ENCODE measurements at places on chromosomes 12 and 14.
A peak's percentile ranks its signal among the peaks of the same experiment; 100 is the strongest.

- DNase-seq: no peak
Measured at GRCh38 chr12:92295523-92295922, 149.9 kb upstream of the BTG1 start.

DNA sequence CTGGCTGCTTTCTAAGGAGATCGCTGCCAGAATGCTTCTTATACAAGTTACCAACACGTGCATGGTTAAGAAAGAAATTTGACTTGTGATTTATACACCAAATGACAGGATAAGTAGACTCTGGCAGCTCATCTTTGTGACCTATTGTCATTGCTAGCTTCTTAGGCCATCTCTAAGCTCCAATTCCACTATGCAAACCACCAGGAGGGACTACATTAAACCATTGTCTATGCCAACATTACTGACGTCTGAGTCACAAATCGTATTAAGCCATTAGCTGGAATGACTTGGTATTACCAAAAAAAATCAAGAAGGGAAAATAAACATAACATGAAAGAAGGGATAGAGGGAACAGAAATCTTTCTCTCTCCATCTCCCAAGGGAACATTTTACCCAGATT lies 15.8 kb upstream of the VPS33A start:
- peak; percentile 83 for DNase-seq

GRCh38 chr14:90870950-90871604 lies 54.8 kb upstream of the TTC7B start:
- DNase-seq: no peak

DNA sequence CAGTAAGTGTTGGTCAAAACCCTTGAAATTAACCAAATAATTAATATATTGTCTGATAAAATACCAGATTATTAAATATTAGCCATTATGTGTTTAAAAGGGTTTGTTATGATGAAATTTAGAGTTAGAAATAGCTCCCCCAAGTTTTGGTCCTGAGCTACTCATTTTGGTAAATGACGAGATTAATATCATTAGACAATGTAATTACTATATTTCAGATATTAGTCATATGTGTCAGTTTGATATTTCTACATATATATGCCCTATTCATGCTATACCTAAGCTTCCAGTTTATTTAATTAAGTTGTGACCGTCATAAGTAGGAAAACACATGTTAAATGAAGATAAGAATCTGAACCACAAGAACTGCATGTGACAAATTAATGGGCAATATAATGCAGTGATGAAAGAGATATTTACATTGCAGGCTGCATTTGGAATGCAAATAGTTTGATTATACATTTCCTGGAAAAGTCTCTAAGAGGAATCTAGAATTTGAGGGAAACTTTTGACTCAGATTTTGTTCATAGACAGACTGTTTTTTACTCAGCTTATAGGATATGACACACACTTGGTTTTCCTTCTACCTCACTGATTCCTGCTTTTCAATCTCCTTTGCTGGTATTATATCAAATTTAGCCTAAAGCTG lies 70.5 kb downstream of the TBC1D30 start:
- peak; percentile 27 for DNase-seq

GRCh38 chr14:93295541-93296220 lies 37.2 kb downstream of the BTBD7 start:
- DNase-seq: no peak

DNA sequence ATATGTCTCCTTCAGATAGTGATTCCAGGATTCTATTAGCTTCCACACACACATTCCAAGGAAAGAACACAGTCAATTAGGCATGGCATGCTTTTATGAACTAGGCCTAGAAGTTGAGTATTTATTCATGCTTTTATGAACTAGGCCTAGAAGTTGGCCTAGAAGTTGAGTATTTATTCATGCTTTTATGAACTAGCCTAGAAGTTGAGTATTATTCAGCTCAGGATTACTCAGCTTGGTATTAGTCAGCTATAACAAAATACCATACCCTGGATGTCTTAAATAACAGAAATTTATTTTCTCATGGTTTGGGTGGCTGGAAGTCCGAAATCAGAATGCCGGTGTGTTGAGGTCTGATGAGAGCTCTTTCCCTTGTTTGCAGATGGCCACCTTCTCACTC lies 442.7 kb upstream of the FLRT2 start:
- DNase-seq: no peak

DNA sequence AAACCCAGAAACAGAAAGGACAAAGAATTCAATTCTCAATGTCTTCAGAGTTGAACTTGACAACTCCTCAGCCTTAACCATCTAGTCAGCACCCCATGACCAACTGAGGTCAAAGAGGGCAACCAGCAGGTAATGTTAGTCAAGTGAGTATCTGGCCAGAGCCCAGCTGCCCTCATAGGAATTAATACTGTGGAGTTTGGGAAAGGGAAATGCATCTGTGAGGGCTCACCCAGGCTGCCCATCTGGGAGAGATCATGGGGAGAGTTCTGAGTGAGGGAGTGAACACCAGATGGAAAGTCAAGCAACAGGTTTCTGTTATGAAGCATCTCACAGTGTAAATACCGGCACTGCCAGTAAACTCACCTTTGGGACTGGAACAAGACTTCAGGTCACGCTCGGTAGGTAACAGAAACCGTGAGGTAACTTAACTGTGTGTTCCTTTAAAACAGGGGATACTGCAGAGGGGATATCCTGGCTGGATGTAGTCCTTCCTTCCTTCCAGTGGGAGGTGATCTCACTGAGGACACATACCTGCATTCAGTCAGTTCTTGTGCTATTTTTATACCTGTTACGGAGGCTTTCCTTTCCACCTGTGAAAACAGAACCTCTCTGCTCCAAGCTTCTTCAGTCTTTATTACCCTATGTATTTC lies 94.4 kb downstream of the DAD1 start:
- DNase-seq: no peak

DNA sequence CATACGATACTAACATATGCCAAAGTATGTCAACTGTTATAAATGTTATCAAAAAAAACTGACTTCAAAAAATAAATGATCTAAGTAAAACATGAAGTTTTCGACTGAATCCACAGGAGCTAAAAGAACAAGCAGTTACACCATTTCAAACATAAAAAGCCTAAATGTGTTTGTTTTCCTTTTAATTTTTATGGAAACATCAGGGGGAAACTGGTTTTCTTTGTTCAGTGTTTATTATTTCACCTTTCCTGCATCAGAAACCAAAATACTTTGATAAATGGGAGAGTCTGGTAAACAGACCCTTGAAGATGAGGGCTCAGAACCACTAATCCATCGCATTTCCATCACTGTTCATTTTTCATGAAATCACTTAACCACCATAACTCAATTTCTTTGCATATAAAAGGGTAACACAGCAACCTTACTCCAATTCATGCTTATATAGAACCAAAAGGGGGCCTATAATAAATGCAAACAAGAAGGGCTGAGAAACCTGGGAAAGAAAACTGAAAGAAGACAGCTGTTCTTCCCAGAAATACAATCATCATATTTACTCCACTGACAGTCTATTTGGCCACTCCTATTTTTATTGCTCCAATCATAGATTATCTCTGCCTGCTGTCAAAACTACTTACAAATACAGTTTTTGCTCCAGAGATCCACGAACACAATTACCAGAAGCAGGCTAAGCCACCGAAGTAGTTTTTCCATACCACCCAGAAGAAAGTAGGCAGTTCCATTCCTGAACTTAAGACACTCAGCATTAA lies 17.0 kb downstream of the FGD6 start:
- DNase-seq: no peak

All from EL (cell line).